ENCODE measurements at places on chromosomes 6 and 20.

DNA sequence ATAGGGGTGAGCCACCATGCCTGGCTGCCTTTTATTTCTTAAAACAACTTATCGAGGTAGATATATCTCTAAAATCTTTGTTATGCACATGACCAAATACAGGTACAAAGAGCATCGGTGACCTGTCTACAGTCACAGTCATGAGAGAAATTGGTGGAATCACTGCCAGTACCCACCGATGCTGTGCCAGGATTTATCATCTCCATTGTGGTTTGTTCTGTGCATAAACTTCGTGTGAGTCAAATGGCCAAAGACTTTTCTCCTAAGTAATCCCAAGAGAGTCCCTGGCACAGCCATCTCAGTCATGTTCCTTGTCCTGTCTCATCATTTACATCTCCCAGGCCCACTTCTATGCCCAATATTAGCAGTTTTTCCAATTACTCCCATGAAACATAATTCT, 9.0 kb downstream of the GSTA3 start:
- no peak for DNase-seq

GRCh38 chr20:50367104-50367674, 143.0 kb upstream of the PTPN1 start:
- no peak for DNase-seq

- no peak for DNase-seq
Observed at GRCh38 chr6:159844737-159845645, 44.9 kb downstream of the PNLDC1 start.

DNA sequence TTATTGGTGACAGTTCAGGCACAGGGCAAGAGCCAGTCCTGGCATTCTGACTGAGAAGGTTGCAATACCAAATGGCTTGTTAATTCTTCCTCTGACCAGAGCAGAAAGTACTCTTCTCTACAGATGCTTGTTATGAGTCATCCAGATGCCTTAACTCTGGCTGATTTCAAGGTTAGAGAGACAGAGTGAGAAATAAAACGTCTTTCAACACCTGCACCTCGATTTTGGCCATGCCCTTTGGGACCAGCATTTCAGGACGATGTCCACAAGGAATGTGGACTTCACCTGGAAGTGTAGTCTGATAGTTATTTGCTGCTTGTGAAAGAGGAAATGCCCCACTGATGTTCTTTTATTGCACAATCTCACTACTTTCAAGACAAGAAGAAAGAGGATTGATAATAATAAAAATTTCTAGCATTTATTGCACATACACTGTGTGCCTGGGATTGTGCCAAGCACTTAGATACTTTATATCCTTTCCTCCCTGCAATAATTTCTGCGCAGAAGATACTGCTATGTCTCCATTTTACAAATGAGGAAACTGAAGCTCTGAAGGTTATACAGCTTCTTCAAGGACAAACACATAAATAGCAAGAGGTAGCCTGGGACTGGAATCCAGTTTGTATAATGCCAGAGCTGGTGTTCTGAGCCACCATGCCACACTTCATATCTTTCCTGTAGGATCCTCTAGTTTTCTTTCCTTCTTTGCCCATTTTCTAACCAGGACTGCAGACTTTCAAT, 33.5 kb upstream of the MCM3 start:
- no peak for DNase-seq

DNA sequence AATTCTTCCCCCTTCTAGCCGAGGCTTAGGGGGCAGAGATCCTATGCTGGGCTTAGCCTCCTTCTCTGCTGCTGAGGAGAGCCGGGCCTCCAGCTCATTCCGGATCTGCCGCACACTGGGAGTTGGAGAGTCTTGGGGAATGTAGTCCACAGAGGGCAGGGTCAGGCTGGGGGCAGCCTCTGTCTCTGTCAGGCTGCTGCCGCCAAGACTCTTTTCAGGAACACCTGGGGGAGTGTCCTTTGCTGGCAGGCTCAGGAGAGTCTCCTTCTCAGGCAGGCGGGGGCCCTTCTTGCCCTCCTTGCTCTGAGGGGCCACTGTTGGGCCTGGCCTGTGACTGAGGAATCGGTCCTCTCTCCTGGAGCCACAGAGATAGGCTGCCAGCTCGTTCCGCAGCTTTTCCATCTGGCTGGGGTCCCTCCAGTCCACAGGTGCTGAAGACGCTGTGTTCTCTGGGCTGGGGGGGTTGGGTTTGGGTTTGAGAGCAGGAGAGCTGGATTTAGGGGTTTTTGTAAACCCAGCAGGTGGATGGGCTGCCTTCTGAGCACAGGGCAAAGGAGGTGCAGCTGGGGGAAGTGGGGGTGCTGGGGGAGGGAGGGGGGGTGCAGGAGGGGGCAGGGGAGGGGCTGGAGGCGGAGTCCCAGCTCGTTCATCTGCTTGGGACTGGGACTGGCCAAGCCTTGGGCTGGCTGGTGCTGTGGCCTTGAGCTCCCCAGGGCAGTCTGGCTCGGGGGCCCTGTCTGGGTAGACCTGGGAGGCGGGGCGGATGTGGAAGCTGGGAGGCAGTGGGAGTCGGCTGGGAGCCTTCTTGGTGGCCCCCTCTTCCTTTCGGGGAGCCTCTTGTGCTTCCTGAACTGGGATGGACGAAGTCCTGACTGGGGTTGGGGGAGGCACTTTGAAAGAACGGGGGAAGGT, 36.1 kb downstream of the C6orf132 start:
- no peak for DNase-seq

- DNase-seq: no peak
Observed at GRCh38 chr6:16227605-16228004, 10.8 kb upstream of the GMPR start.

- DNase-seq: no peak
Observed at GRCh38 chr6:61640463-61640862, 645.6 kb downstream of the KHDRBS2 start.

GRCh38 chr20:56371977-56372376, 13.2 kb downstream of the FAM210B start:
- no peak for DNase-seq

DNA sequence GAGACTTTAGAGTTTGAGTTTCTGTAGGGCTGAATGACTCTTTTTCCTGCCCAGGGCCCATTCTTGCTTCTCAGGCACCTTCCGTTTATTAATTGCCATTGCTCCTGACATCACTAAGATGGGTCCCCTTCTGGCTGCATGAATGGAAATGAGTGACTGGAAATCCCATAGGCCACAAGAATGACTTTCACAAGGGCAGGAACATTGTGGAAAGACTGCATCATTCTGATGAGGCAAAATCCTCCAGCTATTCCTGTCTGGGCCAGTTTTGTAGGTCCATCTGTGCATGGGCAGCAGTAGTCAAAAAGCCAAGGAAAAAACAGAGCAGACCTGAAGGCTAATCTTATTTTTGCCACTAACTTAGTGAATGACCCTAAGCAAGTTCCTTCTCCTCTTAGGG, 19.3 kb downstream of the TMEM74B start:
- no peak for DNase-seq

DNA sequence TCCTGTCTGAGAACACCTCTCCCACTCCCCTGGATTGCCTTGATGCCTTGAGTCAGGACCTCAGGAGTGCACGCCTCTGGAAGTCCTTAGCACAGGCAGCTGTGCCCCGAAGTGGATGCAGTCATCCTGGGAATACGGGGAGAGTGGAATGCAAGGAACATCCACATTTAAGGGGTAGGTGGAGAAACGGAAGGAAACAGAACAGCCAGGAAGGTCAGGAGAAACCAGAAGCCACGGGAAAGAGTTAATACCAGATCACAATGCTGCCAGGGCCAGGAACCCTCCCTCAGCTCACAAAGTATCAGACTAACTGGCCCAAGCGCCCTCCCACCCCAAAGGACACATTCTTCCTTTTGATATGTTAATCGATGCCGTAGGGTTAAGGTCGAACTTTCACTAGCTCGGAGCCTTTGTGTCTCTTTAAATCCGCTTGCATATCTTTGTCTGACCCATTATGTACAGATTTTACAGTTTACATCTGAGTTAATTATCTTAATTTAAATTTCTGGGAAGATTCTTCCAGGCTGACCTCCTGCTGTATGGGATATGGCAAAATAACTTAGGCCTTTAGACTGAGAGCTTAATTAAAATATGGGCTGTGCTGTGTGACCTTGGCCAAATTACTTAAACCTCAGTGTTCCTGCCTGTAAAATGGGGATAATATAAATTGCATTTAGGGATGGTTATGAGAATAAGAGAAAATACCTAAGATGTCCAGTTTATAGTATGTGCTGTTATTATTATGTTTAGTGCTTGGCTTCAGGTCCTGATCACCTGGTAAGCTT, 24.0 kb upstream of the CCND3 start:
- no peak for DNase-seq

- no peak for DNase-seq
Observed at GRCh38 chr6:125759184-125759902, 9.9 kb downstream of the HEY2 start.

GRCh38 chr6:36018339-36018738, 6.1 kb downstream of the SLC26A8 start:
- DNase-seq: no peak

- DNase-seq: peak; percentile 81
Observed at GRCh38 chr6:15365273-15365687, 119.4 kb downstream of the JARID2 start.

- DNase-seq: no peak
Observed at GRCh38 chr6:5091210-5092069, 6.3 kb downstream of the PPP1R3G start.

DNA sequence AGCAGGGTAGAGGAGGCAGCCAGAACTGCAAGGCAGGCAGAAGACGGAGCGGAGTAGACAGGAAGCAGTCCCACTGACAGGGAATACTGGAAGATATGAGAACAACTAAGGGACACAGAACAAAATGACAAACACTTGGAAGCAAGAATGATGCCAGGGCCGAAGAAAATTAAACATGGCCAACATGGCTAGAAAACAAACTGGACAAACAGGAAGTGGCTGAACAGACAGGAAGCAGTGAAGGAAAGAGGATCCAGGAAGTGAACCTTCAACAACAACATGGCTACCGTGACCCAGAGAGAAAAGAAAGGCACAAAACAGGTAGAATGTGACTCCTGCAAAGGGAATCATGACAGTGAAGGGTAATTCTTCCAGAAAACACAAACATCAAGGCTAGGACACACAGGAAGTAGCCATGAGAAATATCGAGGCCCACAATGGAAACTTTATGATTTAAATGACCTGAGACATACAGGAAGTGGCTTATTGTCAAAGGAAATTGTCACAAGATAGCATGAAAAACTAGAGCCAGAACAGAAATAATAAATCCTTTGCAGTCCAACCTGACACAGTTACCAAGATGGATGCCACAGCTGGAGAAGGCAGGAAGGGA, 9.1 kb downstream of the COL11A2 start:
- DNase-seq: peak; percentile 15

GRCh38 chr6:20124545-20124944, 87.7 kb downstream of the MBOAT1 start:
- DNase-seq: no peak

DNA sequence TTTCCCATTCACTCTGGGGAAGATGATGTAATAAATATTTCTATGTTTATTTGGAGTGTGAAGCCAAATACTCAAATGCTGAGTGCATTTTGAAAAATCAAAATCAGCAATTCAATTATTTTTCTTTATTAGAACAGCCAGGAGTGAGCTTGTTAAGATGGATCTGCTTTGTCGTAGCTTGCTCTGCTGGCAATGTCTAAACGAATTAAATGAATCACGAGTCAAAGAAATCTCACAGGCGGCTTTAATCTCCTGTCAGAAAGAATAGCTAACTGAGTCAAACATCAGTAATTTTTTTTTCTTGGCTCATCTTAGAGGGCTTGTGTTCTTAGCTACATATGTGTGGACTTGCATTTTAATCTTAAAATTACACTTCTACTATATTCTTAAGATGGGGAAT, 100.2 kb upstream of the HMGN3 start:
- DNase-seq: no peak

- no peak for DNase-seq
Observed at GRCh38 chr20:20217621-20218020, 150.3 kb upstream of the INSM1 start.

- DNase-seq: no peak
Observed at GRCh38 chr20:57801581-57801980, 91.8 kb upstream of the PMEPA1 start.

DNA sequence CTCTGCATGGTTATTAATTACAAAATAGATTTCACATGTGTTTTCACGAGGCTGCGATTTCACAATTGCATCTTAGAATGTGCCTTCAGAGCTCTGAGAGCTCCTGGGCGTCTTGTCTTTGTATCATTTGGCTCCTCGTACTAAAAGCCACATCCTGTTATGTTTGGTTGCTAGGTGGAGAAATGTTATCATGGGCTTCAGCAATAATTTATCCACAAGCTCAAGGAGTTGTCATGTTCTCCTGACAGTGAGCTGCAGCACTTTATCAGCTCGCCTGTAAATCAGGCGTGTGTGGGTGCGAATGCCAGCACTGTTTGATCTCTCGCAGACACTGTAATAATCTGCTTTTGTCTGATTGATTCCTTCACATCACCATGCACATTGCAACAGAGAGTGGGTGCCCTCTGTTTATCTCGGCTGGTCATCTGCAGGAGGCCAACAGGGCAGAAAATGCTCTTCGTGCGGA, 218.6 kb upstream of the ZFP64 start:
- no peak for DNase-seq

DNA sequence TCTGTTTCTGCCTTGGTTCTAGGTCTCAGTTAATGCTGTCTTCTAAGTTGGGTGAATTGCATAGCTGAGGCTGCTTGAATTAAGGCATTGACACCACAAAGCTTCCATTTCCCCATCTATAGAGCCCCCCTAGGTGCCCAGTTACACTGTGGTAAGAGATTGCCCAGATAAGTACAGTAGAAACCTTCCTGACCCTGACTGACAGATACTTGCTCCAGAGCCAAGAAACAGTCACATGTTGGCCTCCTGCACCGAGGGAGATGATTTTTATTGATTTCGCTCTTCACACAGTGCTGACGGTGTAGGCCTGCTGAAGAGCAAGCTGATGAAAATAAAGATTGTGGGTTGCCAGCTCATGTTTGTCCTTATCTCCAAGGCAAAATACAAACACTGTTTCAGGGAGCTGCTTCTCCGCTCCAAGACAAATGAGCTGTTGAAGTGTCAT, 67.9 kb downstream of the TRMT11 start:
- no peak for DNase-seq

GRCh38 chr20:44442298-44443070, 33.2 kb upstream of the TTPAL start:
- no peak for DNase-seq

DNA sequence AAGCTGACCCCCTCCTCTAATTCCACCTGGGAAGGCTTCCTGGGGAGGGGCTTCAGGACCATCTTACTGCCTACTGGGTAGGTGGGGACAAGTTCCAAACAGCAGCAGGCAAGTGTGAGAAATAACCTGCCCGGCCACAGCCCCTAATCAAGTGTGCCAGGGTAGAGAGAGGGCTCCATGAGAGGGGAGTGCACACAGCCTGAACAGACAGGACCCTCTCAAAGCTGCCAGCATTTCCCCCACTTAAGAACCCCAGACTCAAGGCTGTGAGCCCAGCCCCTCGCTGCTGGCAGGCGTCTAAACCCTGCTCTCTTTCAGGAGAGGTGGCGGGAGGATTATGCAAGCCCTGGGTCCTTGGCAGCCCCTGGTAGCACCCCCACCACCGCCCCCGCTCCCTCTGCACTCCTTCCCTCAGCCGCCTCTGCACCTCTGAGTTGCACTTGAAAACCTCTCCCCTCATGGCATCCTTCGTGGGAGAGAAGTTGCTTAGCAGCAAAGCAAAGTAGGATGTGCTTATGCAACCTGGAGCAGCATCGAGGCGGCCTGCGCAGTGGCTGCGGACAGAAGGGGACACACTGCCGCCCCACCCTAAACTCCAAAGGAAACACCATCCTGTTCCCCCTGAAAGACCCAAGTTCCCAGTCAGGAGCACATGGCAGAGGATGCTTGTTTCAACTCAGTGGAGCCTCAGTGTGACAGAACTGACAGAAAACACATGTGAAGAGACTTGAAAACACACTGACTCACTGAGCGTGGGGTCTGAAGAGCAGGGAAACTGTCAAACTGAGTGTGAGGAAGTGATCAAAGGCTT, 10.5 kb downstream of the DDRGK1 start:
- no peak for DNase-seq
